ENCODE measurements at places on chromosomes 7 and 10.
A peak's percentile ranks its signal among the peaks of the same experiment; 100 is the strongest.

GRCh38 chr7:71896535-71896934 is 515.6 kb downstream of the CALN1 start:
- no peak overlapping the region for H3K4me3 ChIP-seq
- no peaks in the 10 kb centered on the region for H3K36me3 ChIP-seq
- DNase-seq = no peak

DNA sequence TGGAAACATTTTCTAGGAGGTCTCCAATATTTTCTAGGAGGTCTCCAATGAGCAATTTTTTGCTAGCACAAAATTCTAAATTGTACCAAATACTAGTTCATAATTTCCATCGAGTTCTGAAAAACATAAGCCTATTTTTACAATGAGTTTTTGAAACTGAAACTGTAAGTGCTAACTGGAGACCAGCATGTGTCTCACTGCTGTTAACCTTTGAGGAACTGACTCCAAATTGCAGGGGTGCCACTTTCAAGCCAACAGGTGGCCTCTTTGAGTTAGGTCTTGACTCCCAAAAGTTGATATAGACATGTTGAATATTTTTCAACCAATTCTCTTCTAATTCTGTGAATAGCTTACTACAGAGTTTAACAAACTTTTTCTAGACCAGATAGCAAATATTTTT is 58.8 kb downstream of the CAV1 start:
- H3K27me3 ChIP-seq = no peaks in the 10 kb centered on the region
- DNase-seq = no peak
- H3K27ac ChIP-seq = no peak overlapping the region
- H3K36me3 ChIP-seq = no peaks in the 10 kb centered on the region
- no peaks in the 10 kb centered on the region for H3K4me1 ChIP-seq
- H3K4me3 ChIP-seq = no peak overlapping the region

DNA sequence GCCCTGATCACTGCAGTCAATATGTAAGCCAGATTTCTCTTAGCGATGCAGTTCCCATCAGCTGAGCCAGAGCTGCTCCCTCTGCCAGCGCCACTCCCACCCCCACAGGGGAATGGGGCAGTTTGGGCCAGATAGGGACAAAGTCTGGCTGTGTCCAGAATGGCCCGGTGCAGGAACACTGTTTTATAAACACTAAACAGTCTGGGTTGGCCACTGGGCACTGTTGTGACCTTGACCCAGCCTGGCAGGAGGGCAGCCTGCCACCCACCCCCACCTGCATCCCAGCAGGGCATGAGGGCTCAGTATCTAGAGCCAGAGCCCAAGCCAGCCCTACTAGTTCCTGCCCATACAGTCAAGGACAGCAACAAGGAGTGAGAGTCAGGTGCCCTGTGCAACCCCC is 1.3 kb downstream of the OGDHL start:
- no peaks in the 10 kb centered on the region for H3K27me3 ChIP-seq
- H3K4me3 ChIP-seq = no peak overlapping the region
- no peaks in the 10 kb centered on the region for H3K4me1 ChIP-seq
- DNase-seq = no peak

DNA sequence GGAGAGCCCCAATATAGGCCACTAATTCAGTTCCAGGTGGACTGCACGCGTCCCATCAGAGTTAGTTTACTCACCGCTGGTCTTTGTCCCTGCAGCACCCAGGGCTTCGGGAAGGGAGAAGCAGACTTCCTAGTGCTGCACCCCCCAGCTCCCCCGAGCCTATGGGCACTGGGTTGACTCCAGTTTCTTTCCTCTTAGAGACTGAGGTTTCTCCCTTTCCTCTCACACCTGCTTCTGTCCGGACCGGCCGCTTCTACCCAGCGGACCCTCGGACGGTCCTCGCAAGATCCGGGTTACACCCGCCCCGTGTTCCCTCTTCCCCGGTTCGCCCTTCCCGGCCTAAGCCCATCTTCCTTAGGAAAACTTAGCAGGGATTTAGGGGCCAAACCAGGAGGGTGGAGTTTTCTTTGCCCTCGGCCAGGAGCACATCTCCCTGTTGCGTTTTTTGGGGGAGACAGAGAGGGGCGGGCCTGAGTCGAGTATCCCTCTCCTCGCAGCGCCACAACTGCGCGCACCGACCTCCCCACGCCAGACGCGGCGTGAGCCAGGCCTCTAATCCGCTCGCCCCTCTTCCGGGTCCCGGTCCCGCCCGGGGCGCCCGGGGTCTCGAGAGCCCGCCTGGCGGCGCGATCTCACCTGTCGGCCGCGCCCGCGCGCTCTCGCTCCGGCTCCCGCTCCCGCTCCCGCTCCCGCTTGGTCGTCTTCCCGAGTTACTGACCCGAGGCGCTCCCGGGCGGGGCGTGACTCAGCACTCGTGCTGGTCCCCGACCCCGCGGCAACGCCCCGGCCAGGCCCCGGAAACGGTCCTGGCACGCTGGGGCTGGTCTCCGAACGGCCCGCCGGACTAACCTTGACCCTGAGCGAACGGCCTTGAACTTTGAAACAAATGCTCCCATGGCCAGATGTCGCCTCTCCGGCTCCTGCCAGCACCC is at the start of gene AIFM2:
Gene AIFM2, minus strand, starts transcription at position 728 of the 932 bp plus-strand sequence. CDS start 8,741 bp downstream, outside the sequence.
- DNase-seq = peak; percentile 90
- peak within 1 kb of the TSS; percentile 29 for H3K27ac ChIP-seq
- no peaks in the 10 kb centered on the region for H3K4me1 ChIP-seq
- H3K4me3 ChIP-seq = peak within 1 kb of the TSS; percentile 66
- no peaks in the 10 kb centered on the region for H3K27me3 ChIP-seq
- no peaks in the 10 kb centered on the region for H3K36me3 ChIP-seq

GRCh38 chr10:124436191-124436638 is 13.6 kb downstream of the NKX1-2 start:
- DNase-seq = no peak
- H3K36me3 ChIP-seq = no peaks in the 10 kb centered on the region
- no peak overlapping the region for H3K4me3 ChIP-seq
- H3K27ac ChIP-seq = no peak overlapping the region
- no peaks in the 10 kb centered on the region for H3K27me3 ChIP-seq
- H3K4me1 ChIP-seq = no peaks in the 10 kb centered on the region

DNA sequence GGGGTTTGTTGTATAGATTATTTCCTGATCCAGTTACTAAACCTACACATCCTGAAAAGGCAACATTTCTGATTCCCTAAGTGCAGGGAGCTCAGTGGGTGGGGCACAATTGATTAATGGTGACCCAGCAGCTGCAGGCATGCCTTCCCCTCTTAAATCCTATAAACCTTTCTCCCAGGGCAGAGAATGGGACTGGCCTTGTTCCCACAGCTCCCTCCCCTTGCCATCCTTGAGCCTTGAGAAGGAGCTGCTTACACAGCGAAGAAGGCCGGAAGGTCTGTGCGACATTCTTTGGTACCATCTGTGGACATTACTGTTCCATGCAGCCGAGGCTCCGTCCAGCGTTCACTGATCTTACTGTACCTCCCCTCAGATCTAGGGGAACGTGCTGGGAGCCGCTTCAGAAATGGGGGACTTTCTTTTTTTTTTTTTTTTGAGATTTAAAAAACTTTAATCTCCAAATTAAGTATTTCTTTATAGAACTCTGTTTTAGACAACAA is 14.3 kb downstream of the KLF6 start:
- no peak overlapping the region for H3K4me3 ChIP-seq
- H3K27ac ChIP-seq = no peak overlapping the region
- H3K4me1 ChIP-seq = no peaks in the 10 kb centered on the region
- no peaks in the 10 kb centered on the region for H3K36me3 ChIP-seq

DNA sequence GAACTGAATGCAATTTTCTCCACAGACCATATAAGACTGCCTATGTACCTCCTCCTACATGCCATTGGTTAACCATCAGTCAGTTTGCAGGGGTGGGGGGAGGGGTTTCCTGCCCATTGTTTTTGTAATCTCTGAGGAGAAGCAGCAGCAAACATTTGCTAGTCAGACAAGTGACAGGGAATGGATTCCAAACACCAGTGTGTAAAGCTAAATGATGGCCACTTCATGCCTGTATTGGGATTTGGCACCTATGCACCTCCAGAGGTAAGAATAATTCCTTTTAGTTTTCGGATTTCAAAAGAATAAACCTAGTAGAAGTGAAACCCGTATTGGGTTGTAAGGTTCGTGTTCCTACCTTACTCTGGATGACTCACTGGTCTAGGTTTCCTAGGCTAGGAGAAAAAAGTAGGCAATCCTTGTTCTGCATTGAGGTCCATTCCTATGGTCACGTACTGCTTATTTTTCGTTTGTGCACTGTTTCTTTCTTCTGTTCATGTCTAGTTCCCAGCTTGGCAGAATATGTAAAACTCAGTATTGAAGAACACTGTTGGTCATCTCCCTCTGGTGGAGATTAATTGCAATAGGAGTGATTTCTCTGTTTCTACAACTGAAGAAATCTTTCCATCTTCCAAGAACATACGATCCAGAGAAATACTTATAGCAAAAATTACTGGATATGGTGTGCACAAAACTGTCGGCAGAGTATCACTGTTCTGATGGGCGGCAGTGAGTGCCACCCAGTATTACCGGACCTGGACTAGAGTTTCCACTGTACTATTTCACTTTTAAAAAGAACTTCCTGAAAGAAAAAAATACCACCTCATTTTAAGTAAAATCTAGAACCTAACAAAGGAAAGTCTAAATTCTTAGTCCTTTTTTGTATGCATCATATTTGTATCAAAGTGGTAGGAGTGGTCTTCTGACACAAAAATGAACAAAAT is at the start of gene AKR1C3:
Gene AKR1C3, plus strand, starts transcription at position 150 of the 941 bp plus-strand sequence. Its CDS starts 31 bp downstream, at position 181.
- no peak for DNase-seq
- no peaks in the 10 kb centered on the region for H3K27me3 ChIP-seq
- peak within 1 kb of the TSS; percentile 11 for H3K4me3 ChIP-seq
- no peaks in the 10 kb centered on the region for H3K36me3 ChIP-seq
- H3K4me1 ChIP-seq = peaks cover 4% of the 10 kb centered on the region
- H3K27ac ChIP-seq = peak within 1 kb of the TSS; percentile 32

DNA sequence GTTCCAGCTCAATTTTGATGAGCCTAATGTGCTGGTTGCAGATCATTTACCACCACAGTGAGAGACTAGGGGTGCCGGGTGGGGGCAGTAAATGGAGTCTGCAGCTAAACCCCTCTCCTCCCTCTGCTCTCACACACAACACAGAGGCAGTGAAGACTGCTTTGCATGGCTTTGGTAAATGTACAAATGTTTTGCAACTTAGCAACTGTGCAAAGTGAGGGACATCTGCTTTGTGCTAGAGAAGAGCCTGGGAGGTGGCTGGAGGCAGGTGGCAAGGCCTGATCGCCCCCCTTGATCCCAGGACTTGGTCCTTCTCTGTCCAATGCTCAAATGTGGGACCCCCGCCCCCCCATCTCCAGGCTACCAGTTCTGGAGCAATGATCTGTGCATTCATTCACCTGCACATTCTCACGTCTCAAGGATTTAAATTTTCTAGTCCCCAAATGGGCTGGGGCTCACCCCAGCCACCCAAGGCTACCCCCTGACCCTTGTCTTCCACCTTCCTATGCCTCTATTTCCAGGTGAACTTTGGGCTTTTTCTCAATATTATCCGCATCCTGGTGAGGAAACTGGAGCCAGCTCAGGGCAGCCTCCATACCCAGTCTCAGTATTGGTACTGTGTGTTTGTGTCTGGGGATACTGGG is 11.6 kb downstream of the GHRHR start:
- no peaks in the 10 kb centered on the region for H3K27me3 ChIP-seq
- H3K4me3 ChIP-seq = no peak overlapping the region
- DNase-seq = peak; percentile 38
- no peaks in the 10 kb centered on the region for H3K36me3 ChIP-seq

GRCh38 chr7:50738932-50739331 is 43.8 kb downstream of the GRB10 start:
- H3K4me3 ChIP-seq = no peak overlapping the region
- no peaks in the 10 kb centered on the region for H3K36me3 ChIP-seq
- H3K4me1 ChIP-seq = peaks cover 47% of the 10 kb centered on the region
- H3K27me3 ChIP-seq = no peaks in the 10 kb centered on the region
- H3K27ac ChIP-seq = no peak overlapping the region
- no peak for DNase-seq

DNA sequence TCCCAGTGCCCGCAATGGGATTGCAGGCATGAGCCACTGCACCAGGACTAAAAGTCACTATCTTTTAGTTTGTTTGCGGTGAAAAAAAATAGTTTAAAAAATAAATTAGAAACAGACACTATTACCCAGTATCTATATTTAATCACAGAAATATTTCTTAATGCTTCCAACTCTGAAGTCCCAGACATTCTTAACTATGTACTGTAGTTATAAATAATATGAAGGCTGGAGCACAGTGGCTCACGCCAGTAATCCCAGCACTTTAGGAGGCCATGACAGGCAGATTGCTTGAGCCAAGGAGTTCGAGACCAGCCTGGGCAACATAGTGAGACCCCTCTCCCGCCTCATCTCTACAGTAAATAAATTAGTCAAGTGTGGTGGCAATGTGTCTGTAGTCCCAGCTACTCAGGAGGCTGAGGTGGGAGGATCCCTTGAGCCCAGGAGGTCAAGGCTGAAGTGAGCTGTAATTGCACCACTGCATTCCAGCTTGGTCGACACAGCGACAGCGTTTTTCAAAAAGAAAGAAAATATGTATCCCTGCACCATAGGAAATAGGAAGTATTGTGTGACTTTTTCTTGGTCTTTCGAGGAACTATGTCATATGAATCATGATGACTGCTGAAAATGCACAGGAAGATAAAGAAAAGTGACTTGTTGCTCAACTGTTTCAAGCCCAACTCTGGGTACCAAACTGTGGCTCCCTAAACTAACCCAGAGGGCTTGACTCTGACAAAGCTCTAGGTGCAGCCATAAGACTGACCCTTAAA is 74.9 kb upstream of the STEAP1B start:
- H3K36me3 ChIP-seq = no peaks in the 10 kb centered on the region
- no peaks in the 10 kb centered on the region for H3K27me3 ChIP-seq
- H3K27ac ChIP-seq = no peak overlapping the region
- DNase-seq = no peak
- H3K4me1 ChIP-seq = peaks cover 18% of the 10 kb centered on the region
- no peak overlapping the region for H3K4me3 ChIP-seq

DNA sequence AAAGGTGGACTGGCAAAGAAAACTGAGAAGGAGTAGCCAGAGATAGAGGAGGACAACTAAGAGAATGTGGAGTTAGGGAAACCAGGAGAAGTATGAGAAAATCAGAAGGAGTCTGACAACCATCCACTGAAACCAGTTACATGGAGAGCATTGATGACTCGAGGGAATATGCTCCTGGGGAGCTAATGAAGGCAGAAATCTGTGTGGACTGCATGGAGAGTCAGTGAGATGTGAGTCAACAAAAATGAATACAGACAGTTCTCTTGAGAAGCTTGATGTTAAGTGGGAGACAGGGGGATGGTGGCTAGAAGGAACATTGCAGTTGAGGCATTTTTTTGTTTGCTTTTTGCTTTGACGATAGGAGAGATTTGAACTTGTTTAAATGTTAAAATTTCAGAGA is 34.3 kb upstream of the ZNF32 start:
- DNase-seq = no peak
- no peak overlapping the region for H3K4me3 ChIP-seq
- peaks cover 5% of the 10 kb centered on the region for H3K4me1 ChIP-seq
- H3K27ac ChIP-seq = no peak overlapping the region

All from pancreas (tissue), 10 donors.